Fibroblast of villous mesenchyme (primary cell): ENCODE measurements at places on chromosomes 6 and 20.
A peak's percentile ranks its signal among the peaks of the same experiment; 100 is the strongest.

DNA sequence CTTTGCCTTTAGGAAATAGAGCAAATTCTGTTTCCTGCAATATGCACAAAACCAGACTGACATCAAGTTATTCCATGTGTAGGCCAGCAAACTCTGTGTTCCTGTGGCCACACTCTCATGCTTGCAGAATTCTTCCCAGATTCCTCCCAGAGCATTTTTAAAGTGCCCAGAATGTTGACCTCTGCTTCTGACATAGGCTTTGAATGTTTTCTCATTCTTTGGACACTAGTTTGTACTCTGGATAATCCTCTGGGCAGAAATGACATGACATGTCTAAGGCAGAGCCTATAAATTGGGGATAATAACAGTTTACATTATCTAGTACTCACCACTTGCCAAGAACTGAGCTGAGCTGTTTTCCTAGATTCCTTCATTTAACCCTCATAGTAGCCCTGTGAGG, 9.2 kb upstream of the EFHC1 start:
- peak; percentile 91 for DNase-seq

- DNase-seq, result no peak
Measured at GRCh38 chr20:59452856-59453255, 151.5 kb upstream of the PHACTR3 start.

DNA sequence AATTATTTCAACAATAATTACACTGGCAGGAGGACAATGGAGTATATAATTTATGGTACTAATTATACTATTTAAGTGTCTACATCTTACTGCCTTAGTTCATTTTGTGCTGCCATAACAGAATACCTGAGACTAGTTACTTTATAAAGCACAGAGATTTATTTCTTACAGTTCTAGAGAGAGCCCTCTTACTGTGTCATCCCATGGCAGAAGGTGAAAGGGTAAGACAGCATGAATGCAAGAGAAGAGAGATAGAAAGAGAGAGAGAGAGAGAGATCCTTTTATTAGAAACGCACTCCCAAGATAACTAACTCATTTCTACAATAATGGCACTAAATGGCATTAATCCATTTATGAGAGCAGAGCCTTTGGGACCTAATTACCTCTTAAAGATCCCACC, 314.7 kb downstream of the EPM2A start:
- DNase-seq, result no peak

DNA sequence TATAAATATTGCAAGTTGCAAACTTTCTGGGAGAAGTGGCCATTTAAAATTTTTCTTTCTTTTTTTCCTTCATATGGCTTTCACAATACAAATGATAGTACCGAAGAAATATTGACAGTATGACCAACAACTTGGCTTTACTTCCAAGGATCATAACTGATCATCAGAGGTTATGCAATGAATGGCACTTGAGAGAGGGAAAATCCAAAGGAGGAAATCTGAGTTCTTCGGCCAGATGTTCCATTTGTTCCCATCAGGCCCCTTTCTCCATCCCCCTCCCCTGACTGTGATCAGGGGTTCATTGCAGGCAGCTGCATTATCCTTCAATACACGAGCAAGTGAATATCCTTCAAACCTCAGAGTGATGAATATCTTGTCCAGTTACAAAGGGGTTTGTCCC, 130.0 kb upstream of the UST start:
- DNase-seq, result peak; percentile 15

GRCh38 chr6:139529420-139529819, 155.0 kb upstream of the CITED2 start:
- no peak for DNase-seq

GRCh38 chr6:52724406-52725121, 38.7 kb downstream of the GSTA2 start:
- DNase-seq, result peak; percentile 72

GRCh38 chr6:56491606-56492328, 150.9 kb downstream of the DST start:
- DNase-seq, result peak; percentile 11

GRCh38 chr6:34412016-34412415, 13.9 kb downstream of the RPS10 start:
- no peak for DNase-seq

GRCh38 chr6:10534419-10534762, 13.2 kb downstream of the GCNT2 start:
- DNase-seq, result no peak

- DNase-seq, result no peak
Measured at GRCh38 chr6:34000281-34000680, 145.6 kb downstream of the GRM4 start.

DNA sequence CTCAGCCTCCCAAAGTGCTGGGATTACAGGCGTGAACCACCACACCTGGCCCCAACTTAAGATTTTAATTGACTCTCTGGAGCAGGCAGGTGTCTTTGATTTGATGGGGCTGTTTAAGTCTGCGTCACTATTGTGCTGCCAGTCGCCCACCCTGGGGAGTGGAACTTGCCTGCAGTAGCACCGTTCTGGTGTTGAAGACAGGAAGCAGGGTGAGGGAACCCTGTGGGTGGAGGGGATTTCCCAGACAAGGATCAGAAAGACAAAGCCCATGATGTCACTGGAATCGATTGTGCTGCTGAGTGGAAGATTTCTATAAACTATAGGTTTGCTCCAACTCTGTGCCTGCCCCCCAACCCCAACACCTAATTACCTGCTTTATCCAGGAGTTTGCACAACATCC, 11.0 kb downstream of the ALDH8A1 start:
- no peak for DNase-seq

DNA sequence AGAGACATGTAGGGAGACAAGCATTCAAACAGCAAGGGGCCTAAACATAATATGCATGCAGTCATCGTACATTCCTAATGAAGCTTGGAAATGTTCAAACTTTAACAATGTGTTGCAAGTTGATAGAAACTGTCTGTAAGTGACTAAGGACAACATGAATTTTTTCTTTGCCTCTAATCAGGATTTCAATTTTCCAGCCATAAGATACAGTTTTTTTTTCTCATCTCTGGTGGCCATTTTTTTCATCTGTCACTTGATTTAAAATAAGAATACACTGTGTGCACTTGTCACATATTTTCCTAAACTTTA, 22.2 kb upstream of the MTRF1L start:
- DNase-seq, result no peak

GRCh38 chr6:169837529-169838250, 86.3 kb downstream of the ERMARD start:
- no peak for DNase-seq

GRCh38 chr6:101429270-101429669, 35.8 kb downstream of the GRIK2 start:
- DNase-seq, result no peak

DNA sequence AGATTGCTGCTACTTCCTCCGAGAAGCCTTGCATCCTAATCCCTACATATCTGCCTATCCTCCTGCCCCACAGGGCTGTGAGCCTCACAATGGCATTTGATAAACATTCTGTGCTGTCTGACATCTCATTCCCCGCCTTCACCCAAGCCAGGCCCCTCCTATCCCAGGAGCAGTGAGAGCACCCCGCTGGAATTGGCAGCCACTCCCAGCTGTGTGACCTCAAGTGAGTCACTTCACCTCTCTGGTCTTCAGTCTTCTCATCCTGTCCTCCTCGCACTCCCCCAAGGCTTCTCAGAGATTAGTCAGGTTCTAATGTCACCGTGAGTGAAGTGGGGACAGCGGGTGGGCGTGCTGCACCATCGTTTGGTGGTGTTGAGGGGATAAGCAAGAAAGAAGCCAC, 81.7 kb downstream of the CDH22 start:
- peak; percentile 11 for DNase-seq

DNA sequence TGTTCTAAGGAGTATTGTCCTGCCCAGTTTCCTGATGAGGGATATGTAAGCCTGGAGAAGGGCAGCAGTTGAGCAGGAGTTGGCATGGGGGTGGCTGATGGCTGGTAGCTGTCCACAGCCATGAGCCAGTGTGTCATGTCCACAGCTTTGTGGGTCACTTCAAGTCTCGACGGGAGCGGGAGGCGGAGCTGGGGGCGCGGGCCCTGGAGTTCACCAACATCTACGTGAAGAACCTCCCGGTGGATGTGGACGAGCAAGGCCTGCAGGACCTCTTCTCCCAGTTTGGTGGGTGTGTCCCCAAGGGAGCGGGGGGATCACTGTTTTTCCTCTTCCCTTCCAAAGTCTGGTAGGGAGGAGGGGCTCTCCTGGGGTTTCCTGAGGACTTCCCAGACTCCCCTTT, 8.9 kb downstream of the PABPC1L start:
- DNase-seq, result no peak

DNA sequence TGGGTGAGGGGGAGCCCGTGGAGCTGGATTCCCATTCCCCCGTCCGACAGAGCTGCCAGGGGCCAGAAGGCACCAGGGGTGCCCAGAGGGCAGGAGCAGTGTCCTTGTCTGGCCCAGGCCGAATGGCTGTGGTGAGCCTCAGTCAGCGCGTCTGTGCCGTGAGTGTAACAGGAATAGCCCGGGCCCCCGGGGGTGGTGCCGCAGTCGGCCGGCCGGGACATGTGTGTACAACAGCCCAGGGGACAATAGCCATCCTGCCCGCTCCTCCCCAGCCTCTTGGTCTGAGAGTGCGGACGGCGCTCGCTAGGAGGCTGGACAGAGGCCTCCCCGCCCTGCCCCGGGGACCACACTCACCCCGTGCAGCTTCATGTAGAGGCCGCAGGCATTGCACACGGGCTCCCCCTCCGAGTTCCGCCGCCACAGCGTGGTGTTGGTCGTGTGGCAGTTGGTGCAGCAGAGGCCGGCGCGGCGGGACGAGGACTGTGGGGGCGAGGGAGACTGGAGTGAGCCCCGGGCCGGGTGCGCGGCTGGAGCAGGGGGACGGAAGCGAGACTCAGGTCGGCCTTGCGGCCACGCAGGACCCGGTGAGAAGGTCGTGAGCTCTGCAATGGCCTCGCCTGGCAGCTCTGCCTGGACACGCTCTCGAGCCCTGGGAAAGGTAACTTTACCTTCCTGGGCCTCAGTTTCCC, 9.6 kb downstream of the GATA5 start:
- DNase-seq, result no peak

DNA sequence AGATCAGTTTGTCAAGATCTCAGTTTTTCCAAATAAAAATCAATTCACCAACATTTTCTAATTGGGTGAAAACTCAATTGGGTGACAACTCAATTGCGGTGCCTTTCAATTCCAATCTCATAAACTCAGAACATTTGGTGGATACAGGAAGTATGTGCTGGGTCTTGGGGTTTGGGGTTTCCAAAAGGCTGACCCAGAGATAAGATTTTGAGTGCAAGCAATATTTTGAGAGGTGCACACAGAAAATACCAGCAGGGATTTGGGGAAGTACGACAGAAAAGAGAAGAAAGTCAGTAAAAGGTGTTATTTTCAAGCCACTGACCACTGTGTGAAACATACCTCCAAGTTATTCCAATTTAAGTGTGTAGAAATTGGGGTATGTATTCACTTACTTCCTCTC, 258.0 kb downstream of the PHACTR1 start:
- no peak for DNase-seq

DNA sequence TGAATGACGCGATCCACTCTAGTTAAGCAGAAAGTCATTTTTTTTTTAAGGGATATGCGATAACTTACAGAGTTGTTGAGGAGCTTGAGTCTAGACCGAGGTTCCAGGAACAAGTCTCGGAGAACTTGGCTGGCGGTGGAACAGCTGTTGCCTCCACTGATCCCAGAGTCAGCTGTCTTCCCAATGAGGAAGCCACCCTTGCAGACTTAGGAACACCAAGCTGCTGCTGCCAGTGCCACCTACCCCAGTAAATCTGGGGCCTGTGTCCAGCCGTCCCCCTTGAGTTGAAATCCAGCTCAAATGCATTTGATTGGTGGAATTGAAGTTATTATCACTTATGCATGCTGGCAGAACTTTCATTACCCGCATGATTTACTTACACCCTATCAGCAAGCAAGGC, 6.7 kb downstream of the PFDN4 start:
- no peak for DNase-seq

GRCh38 chr6:30135147-30135546, 793 bp upstream of the TRIM40 start:
- DNase-seq, result no peak

DNA sequence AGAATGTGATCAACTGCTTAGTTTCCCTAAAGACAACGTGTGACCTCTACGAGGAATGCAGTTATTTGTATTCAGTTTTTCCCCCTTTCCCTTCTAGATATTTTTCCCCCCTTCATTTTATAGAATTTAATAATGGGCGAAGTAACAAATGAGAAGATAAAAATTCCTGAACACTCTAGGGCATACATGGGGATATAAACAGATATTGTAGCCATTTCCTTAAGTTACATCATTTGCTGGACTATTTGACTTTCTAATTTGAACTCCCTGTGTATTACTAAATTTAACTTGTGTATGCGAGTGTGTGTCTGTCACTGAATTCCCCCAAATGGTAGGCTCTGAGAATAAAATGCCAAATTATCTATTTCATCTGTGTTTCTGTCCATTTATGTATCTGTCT, 99.0 kb upstream of the ZFP64 start:
- DNase-seq, result no peak

DNA sequence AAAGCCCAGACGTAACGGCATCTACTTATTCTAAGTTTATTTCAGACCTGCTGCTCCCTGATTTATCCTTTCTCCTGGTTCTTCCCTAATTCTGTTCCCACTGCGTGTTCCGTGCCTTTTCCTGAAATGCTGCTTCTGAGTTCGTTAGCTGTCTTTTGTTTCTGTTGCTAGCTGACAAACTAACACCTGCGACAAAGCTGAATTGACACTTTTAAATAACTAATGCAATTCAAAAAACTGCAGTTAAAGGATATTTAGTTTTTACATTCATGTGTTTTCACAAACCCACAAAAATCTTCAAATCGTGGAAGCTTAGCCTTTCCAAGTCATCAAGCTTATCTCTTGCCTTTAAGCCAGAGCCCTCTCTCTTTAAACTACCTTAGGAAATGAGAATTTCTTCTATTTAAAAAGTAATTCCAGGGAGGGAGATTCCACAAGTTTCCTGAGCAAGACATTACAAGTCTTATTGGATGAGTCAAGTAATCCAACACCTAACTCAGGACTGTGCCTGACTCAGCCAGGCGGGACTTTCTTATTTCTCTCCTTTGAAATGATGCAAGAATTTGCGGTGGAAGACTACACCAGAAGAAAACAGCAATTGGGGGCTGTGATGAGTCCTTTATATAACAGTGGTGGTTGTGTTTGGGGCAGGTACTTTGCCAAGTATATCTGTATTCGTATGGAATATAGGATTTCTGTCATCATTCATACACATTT, 6.3 kb downstream of the ADTRP start:
- DNase-seq, result peak; percentile 95

DNA sequence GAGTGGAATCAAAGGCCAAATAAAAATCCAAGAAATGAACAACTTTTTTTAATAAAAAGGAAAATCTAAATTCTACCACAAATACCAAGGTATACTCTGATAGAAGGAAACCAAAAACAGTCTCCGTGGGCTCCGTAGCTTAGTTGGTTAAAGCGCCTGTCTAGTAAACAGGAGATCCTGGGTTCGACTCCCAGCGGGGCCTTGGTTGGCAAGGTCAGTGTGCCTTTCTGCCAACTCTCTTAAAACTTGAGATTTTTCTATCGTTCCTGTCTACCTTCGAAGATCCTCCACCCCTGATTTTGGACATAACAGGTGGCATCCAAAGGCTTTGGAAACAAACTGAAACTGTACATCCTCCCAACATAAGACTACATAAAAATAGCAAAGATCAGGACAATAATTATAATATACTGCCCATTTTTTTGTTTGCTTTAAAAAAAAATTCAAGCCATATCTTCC, 197.9 kb downstream of the TRIM27 start:
- no peak for DNase-seq
